ENCODE measurements at places on chromosomes 11 and 22.

DNA sequence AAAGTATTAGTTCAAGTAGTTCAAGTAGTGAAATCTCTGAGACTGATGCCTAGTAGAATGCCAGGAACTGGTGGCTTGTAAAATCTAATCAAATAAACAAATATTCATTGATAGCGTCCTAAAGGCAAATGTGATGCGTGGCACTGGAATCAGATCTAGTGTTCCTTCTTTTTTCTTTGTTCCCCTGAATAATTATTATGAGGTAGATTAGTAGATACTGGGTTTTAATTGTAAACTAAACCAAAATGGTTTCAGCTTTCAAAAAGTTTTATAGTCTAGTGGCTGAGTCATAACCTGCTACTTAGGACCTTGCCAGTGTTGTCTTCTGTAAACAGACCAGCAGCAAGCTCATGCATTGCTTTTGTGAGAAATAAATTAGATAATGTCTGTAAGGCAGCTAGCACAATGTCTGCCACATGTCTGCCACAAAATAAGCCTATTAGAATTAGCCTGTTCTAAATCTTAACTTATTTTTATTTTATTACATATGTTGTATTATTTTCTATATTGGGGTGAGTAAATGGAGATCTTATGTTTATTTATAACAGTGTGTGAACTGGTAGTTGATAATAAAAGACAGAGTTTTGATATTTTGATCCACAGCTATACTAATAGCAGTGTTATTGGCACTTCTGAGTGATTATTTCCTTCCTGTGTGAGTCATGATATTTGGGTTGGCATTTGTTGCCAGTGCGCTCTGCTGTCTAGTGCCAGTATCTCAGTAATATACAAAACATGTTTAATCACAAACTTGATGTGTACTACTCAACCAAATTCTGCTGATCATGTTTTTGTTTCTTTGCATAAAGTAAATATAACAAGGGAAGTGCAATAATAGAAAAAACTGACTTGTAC lies 135.7 kb downstream of the TMEM135 start:
- no peak for DNase-seq

DNA sequence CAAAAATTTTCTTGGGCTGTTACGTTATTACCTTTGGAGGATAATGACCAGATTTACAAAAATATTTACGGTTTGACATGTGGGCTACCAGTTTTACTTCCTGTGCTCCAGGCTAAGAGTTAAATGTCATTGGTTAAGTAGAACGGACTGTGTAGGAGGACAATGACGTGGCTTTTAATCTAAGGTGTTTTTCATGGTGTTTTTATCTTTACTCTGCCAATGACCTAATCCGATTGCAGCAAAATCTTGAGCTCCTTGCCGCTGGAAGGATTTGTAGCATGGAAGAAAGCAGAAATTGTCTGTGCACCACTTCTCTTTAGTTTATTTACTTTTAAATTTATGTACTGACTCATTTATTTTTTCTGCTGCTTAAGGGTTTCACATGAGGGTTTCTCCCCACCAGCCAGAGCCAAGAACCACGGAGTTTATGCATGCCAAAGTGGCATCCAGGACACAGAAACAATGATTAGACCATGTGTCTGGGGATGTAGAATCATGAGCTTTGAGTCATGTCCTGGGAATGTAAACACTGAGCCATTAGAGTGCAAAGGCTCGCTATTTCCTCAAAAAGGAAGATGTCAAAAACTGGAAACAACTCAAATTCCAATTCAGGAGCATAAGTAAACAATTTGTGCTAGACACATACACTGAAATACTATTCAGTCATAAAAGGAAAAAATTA lies 1.9 kb upstream of the CARD16 start:
- no peak for DNase-seq

- no peak for DNase-seq
Measured at GRCh38 chr22:40422558-40423309, 52.3 kb downstream of the SGSM3 start.

DNA sequence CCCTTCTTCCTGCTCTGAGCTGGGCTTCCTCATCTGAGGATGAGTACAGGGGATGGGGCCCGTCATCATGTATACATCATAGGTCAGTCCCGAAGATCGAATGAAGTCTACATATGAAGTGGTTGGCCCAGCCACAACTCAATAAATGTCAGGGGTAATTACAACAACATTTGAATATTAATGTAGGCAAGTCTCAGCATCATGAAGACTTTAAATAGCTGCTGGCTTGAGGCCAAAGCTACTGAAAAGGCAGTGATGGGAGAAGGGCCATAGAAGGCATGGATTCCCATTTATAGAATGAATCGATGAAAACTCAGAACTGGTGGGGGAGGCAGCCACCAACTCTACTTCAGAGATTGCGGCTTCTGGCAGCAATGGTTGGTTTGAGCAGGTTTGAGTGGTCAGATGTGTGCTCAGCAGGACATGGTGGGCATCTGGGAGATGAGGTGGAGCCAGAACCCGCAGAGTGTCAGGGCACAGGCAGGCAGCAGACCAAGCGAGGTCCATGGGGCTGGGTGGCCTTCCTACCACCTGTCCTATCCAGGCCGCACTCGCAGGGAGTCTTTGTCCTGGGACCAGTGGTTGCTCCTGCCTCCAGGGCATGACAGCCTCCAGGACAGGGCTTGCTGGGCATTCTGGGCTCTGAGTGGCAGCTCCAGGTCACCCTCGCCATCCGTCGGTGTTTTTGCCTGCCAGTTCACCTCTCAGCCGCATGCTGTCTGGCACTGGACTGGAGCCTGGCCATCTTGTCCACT lies 919.1 kb downstream of the TBC1D22A start:
- DNase-seq, result no peak

DNA sequence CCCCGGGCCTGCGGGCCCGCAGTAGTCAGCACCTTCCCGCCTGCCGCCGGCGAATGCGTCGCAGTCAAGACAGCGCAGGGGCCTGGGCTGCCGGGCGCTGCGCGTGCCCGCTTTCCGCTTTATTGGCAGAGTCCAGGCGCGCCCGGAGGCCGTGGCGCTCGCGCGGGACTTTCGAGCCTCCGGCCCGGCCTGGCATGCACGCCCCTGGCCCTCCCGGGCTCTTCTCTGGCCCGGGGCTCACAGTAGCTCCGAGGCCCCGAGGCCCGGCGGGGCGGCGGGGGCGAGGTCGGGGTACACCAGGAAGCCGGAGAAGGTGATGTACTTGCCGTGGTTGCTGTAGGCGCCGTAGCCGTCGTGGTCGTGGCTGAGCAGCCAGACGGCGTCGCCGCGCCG lies 3.1 kb downstream of the FAM180B start:
- DNase-seq, result no peak

- DNase-seq, result no peak
Measured at GRCh38 chr11:106156290-106156937, 79.0 kb downstream of the AASDHPPT start.

GRCh38 chr11:74630043-74630442 lies 37.7 kb downstream of the POLD3 start:
- DNase-seq, result no peak

GRCh38 chr11:47768101-47768612 lies 1.0 kb upstream of the FNBP4 start:
- no peak for DNase-seq

- DNase-seq, result no peak
Measured at GRCh38 chr11:117794772-117795629, 2.0 kb downstream of the DSCAML1 start.

DNA sequence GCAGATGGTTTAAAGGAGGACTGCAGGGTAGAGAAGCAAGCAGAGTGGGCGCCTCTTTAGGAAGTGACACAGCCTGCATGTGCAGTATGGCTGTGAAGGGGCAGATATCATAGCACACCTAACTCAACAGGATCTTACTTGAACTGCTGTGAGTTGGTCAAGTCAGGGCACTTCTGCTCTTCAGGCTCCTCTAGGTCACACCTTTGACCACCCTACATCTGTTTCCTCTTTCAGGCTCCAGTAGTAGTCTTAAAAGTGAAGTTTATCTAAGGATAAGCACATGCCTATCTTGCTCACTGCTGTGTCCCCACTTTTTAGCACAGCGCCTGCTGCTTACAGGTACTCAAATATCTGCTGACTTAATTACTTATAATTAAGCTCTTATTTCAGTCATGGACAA lies 6.5 kb downstream of the MRPL16 start:
- DNase-seq, result no peak

DNA sequence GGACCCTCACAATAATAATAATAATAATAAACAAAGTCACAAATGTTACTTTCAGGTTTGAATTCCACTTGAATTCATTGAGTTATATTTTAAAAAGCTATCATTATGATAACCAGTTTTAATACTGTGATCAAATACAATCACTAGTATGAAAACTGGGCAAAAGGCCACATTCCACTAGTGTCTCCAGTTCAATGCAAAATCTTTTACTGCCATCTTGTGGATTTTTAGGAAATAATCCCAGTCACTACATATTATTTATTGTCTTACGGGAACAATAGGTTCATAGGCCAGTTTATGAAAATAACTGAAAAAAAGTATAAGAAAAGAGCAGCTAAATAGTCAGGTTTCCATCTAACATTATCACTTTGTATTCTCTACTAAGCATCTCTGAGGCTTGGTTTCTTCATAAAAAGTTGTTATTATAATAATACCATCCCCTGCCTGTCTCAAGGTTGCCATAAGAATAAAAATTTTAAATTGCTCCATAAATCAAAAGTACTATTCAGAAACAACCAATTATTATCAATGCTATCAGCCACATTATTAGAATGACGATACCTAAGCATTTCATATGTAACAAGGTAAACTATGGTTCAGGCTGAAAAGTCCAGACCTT lies 533.9 kb upstream of the CCDC90B start:
- no peak for DNase-seq

DNA sequence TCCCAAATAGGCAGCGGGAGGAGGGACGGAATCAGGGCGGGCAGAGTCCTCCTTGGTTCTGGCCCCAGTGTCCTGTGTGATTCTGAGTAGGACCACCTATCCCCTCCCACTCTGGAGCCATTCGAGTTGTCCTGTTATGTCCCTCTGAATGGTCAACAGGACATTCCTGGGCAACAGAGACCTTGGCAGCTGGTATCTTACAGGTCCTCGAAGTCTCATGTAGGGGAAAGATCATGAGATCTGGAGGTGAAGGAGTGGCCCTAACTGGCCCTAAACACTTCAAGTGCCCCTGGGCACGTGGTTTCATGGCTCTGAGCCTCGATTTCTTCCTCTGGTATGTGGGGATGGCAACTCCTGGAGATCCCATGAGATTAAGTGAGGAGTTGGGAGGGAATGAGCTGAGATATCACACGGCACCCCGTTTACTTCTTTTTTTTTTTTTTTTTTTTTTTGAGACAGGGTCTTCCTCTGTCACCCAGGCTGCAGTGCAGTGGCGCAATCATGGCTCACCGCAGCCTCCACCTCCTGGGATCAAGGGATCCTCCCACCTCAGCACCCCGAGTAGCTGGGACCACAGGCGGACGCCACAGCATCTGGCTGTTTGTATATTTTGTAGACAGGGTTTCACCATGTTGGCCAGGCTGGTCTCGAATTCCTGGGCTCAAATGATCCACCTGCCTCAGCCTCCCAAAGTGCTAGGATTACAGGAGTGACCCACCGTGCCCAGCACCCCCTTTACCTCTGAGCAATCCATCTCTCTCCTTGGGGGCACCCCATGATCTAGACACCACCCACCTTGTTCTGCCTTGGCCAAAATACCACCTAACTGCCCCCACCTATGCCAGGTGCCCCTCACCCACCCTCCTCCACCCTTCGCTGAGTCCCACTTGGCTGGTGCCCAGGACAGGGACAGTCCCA lies 6.8 kb downstream of the LIF start:
- DNase-seq, result no peak

GRCh38 chr22:49540084-49540912 lies 287.4 kb downstream of the BRD1 start:
- no peak for DNase-seq

GRCh38 chr11:64165481-64165841 lies 452 bp downstream of the MACROD1 start:
- no peak for DNase-seq

DNA sequence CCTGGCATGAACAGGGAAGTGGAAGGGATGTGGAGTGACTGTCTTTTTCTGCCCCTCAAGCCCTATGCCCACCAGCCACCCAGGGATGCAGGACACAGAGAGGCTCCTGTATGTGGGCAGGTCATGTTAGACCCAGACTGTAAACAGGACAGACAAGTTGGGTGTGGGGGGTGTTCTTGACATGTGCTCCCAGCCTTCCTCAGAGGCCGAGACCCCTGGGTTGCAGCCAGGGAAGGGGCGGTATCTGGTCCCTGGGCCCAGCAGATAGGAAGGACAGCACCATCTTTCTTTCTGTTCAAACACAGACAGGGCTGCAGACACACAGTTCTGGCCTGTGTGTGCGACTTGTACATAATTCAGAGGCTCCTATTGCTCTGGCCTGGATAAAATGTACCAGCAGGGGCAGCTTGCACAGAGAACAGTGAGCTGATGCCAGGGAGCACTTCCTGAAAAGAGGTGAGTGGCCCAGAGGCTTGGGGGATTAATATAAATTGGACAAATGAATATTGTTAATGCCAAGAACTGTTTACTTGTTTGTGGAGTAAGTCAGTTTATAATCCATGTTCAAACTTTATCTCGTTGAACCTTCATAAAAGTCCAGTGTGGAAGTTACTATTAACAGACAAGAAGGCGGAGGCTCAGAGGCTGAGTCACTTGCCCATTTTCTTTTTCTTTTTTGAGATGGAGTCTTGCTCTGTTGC lies 16.6 kb downstream of the GDPD5 start:
- DNase-seq, result no peak

- no peak for DNase-seq
Measured at GRCh38 chr22:17493419-17493981, 69.8 kb upstream of the SLC25A18 start.

Measured in cortex of kidney (tissue), 1 donor.